CD4-positive, alpha-beta T cell treated with Interleukin-12 subunit alpha and Interleukin-12 subunit beta, for 1 hour (primary cell): ENCODE measurements at places on chromosomes 6 and 20.

DNA sequence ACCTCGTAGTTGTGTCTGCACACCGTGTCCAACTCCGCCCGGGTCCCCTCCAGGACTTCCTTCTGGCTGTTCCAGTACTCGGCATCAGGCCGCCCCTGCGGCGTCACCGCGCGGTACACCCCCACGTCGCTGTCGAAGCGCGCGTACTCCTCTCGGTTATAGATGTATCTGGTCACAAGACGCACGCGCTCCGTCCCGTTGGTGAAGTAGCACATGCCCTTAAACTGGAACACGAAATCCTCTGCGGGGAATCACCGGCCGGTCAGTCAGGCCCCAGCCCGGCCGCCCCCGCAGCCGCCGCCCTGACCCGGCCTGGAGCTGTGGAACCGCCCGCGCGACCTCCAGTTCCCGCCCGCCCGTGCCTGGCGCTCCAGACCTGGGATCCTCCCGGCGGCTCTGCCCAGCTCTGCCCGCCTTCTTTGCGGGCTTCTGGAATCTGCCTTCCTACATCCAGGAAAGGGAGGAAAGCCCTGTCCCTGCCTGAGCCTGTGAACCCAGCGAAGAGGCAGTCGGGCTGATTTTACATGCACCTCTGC lies 1.6 kb downstream of the HLA-DQB1 start:
- DNase-seq = peak; percentile 46

- DNase-seq = peak; percentile 23
These were observed 82.2 kb upstream of the NAA20 start for GRCh38 chr20:19934792-19935491.

- DNase-seq = no peak
These were observed 1137.3 kb upstream of the ADGRB3 start for GRCh38 chr6:67497749-67498148.

GRCh38 chr6:27280540-27281000 lies 31.5 kb downstream of the POM121L2 start:
- DNase-seq = no peak

- no peak for DNase-seq
These were observed 5.8 kb downstream of the TUBB start for GRCh38 chr6:30725713-30726505.

- no peak for DNase-seq
These were observed 9.5 kb downstream of the RPL10A start for GRCh38 chr6:35477551-35478179.

- DNase-seq = no peak
These were observed 31.2 kb upstream of the MDFI start for GRCh38 chr6:41607036-41607435.

DNA sequence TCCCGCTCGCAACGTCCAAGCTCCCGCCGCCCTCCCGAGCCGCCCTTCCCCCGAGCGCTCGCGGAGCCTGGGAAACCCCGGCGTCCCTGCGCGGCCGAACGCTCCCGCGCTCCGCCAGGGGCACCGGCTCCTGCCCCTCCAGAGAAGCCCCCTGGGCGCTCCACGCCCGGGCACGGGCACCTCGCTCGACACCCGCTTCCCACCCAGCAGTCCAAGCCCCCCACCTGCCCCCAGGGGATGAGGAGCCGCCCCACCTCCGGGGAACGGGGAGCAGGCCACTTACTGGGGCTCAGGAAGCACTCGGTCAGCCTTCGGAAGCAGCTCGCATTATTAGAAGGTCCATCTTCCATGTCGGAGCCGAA lies 1.4 kb downstream of the PDE10A start:
- DNase-seq = no peak

- DNase-seq = no peak
These were observed 59.0 kb downstream of the RIN2 start for GRCh38 chr20:19817017-19817416.

DNA sequence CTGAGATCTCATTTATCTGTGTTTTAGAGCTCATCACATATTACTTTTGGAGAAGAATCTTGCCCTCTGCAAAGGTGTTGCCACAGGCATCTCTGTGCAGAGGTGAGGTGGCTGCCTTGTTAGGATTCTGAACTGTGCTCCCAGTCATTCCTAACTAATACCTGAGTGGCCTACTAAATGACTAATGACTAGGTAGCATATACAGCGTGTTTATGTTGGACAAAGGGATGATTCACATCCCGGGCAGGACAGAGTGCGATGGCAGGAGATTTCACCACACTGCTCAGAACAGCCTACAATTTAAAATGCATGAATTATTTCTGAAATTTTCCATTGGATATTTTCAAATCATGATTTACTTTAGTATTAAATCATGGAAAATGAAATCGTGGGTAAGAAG lies 23.1 kb upstream of the CGA start:
- DNase-seq = no peak

- DNase-seq = no peak
These were observed 6.4 kb upstream of the SLC2A12 start for GRCh38 chr6:134058622-134059366.

DNA sequence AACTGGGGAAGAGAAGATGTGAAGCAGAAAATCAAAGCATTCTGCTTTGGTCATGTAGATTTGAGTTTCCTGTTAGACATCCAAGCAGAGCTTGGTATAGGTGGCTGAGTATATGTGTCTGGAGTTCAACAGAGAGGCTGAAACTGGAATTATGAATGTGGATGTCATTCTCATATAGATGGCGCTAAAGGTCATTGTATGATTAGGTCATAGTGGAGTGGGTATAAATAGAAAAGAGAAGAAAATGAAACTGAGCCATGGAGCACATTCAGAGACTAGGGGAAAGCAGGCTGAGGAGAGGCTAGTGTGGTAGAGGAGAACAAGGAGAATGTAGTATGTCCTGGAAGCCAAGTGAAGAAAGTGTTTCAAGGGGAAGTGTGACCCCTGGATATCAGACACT lies 295.6 kb upstream of the PLN start:
- no peak for DNase-seq

- no peak for DNase-seq
These were observed 328.7 kb downstream of the LAMA2 start for GRCh38 chr6:129211626-129212025.

GRCh38 chr6:49384904-49385303 lies 78.1 kb downstream of the MMUT start:
- DNase-seq = no peak

DNA sequence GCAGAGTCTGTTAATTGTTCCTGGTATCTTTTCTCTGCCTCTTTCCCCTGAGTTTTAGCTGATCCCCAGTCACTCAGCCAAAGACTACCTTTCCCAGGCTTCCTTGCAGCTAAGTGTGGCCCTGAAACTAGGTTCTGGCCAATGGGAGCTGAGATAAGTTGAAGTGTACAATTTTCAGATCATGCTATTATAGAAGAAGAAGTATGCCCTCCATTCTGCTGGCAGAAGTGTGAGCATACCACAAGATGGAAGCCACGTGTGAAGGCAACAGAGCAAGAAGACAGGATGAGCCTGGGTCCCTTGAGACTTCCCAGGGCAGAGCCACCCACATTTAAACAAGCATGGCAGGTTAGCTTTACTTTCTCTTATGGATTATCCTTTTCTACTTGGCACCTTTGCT lies 273.2 kb downstream of the HIVEP2 start:
- no peak for DNase-seq

GRCh38 chr6:3369985-3370360 lies 86.9 kb downstream of the SLC22A23 start:
- no peak for DNase-seq

GRCh38 chr6:123570813-123571684 lies 65.7 kb downstream of the TRDN start:
- no peak for DNase-seq

DNA sequence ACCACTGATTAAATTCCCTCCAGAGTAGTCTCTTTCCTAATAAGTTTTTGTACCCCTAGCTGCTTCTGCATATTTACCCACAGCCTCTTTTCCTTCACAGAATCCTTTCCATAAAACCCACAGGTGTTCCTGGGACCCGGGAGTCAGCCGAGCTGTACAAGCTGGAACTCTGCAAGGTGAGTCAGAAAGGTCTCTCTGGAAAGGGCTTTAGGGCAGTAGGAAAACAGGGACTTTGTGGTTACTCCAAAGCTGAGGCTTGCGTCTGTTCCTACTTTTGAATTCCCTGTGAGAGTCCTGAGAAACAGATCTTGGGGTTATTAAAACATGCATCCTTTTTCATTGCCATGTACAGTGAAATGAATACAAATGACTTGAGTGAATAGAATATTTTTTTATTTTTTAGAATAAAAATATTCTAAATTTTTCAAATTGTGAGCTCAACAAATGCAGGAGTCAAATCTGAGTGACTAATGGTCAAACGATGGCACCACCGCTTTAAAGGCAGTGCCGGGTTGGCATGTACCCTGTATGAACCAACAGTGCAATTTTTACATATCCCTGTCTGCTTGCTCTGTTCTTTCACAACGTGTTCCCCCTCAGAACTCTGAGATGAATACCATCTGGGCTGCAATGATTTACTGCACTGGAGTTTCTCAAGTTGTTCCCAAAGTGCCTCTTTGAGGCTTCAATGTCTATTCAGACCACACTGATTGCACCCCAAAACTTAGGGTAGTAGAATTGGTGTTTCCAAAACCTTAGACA lies 78.4 kb downstream of the GFRAL start:
- DNase-seq = no peak

DNA sequence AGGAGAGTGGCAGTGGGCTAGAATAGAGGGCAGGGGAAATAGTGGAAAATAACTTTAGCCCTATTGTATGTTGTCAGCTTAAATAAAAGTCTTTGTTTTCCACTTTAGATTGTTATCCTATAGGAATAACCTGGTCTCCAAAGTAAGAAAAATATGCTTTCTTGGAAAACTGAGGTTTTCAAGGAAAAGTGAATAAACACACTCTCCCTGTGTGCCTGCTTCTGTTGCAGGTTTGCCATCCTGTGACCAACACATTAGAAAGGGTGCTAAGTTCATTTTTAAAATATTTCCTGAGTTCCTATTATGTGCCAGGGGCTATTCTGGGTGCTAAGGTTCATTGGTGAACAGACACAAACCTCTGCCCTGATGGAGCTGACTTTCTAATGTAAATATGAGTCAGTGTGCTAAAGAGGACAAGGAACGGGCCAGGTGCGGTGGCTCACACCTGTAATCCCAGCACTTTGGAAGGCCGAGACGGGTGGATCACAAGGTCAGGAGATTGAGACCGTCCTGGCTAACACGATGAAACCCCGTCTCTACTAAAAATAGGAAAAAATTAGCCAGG lies 23.5 kb downstream of the BICRAL start:
- no peak for DNase-seq

GRCh38 chr6:90351696-90352095 lies 55.1 kb upstream of the BACH2 start:
- DNase-seq = no peak

DNA sequence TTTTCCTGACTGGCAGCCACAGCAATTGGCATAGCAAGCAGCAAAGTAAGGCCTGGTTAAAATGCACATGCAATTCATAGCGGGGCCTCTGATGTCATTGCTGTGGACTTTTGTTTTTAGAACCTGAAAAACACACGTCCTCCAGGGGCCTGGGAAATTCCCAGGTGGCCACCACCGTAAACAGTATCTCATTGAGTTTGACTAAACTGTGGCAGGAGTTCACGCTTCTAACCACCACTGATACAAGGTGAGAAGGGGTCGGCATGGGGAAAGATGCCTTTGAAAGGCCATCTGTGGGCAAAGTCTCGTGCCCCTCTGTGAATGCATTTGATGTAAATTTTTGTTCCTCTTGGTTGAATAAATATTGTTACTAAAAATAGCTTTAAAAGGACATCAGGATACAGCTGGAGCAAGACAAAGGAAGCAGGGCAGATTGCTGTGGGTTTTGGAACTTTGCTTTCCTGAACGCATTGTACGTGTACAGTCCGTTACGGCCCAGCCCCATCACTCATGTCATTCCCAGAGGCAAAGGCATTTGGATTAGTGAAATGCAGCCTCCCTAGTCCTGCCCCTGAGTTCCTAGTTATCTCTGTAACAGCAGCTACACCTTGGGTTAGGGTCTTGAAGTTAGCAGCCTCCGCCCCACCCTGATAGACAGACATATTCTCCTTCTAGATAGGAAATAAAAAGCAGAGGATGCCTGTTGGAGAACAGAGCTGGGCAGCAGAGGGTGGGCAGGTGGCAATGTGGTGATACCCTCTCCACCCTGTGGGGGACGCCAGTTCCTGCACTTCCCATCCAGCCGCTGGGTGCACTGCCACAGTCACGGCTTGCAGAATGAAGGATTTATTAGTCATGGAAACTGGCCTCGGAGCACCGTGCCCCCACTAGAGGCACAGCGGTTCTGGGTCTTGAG lies 80.3 kb downstream of the ZDHHC14 start:
- peak; percentile 13 for DNase-seq
